ENCODE measurements at places on chromosomes 16 and 17.

DNA sequence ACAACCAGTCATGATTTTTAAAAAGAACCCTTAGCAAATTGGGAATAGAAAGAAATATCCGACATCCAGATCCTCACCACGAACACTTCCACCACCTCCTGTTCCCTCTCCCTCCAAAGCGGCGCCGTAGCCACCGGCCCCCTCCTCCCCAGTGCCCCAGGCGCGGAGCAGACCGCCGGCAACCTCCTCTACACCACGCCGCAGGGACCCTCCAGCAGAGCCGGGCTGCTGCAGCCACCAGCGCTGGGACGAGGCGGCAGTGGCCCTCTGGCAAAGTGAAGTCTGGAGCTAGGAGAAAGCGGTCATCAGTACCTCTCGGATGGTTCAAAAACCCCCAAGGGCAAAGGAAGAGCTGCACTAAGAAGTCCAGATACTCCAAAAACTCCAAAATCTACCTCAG is 41.4 kb upstream of the SLFN13 start:
- DNase-seq = no peak

GRCh38 chr16:66858740-66859396 is 14.7 kb downstream of the CA7 start:
- no peak for DNase-seq

GRCh38 chr17:69478916-69479315 is 64.4 kb downstream of the MAP2K6 start:
- no peak for DNase-seq

DNA sequence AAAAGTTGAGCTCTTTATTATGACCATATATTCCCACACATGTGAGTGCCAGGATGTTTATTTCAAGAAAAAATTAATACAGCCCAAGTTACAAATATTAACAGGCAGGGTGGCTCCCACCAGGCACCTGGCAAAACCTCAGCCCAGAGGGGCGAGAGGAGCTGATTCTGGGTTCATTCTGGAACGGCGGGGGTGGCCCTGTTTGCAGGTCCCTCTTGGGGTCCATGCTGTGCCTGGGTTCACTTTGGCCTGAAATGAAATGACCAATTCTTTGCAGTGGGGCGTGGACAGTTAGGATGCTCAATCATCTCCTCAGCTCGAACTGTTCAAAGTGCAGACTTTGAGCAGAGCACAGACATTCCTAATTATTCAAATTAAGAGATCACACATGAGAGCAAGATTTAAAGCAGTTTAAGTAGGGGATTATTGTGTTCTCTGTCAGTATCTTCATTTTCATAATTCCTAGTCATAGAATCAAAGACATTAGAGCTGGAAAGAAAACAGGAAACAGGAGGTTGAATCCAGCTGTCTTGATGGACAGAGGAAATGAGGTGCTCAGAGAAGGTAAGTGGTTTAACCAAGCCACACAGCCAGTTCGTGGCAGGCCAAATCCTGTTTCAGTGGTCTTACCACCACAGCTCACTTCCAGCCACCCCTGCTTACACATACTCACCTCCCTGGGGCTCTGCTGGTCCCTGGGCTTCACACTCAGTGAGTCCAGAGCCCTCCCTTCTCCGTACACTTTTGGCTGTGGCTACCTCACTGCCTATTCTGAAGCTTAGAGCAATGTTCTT is 363.9 kb upstream of the TNRC6C start:
- no peak for DNase-seq

- no peak for DNase-seq
Observed at GRCh38 chr17:3027786-3028532, 35.4 kb downstream of the OR1D5 start.

DNA sequence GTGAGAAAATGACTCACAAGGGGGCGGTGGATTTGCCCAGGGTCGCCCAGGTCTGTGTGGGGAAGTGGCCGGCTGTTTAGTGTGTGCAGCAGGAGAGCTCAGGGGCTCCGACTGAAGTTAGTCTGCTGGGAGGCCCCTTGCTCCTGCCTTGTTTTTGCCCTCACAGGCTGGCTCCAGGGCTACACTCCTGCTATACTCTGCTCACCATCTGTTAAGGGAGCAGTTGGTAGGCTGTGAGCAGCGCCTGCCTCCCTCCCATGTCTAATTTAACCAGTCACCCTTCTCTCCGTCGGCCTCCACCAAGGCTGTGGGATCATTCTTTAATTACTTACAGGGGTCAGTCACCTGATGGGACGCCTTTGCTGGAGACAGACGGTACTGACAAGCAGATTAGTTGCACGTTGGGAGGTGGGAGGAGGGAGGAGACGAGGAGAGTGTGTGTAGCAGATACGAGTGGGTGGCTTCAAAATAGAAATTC is 35.5 kb downstream of the KSR1 start:
- DNase-seq = no peak

DNA sequence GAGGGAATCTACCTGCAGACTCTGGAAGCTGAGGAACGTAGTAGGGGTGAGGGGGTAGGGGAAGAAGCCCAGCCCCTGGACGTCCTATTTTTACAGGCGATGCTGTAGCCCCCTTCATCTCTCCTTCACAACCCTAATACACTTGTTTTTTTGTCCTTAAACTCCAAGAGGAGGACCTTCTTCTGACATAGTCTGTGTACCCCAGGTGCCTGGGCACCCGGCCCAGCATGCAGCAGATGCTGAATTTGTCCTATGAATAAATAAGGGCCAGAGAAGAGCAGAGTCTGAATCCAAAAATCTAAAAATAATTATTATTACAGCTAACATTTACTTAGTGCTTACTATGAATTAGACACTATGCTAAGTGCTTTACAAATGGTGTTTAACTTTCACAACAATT is 5.1 kb downstream of the KIF18B start:
- DNase-seq = no peak

DNA sequence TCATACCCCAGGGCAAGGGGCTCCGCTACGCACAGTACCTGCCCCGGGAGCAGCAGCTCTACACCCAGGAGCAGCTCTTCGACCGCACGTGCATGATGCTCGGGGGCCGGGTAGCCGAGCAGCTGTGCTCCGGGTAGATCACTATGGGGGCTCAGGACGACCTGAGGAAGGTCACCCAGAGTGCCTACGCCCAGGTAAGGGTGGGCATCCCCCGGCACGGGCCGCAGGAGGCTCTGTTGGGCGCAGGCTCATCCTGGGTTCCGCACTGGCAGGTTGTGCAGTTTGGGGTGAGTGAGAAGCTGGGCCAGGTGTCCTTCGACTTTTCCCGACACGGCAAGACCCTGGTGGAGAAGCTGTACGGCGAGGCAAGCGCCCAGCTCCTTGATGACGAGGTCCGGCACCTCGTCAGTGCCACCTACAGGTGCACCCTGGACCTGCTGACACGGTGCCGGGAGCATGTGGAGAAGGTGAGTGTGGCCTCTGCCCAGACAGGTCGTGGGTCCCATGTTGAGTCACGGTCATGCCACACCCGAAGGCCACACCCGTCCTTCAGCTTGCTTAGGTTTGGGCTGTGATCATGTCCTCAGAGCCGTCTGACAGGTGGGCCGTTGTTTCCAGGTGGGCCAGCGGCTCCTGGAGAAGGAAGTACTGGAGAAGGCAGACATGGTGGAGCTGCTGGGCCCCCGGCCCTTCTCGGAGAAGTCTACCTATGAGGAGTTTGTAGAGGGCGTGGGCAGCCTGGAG is 19.3 kb downstream of the DBNDD1 start:
- no peak for DNase-seq

DNA sequence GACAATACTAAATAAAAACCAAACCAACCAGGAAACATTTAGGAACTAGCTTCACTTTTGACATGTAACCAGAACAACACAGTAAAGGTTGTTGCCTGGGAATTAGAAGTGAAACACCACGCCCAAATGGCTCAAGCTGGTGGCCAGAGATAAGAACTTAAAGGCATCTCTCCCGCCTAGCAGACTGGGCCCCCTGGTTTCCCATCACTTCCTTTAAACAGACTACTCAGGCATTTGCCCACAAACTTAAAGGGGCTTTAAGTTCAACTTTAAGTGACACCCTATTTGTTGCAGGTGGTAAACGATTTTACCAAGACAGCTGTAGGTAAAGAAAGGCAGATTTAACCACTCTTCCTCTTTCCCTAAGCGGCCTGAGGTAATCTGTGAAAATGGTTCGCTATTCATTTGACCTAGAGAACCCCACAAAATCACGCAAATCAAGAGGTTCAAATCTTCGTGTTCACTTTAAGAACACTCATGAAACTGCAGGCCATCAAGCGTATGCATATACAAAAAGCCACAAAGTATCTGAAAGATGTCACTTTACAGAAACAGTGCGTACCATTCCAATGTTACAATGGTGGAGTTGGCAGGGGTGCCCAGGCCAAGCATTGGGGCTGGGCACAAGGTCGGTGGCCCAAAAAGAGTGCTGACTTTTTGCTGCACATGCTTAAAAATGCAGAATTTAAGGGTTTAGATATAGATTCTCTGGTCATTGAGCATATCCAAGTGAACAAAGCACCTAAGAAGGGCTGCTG is 40.8 kb upstream of the BPTF start:
- DNase-seq = no peak

- no peak for DNase-seq
Observed at GRCh38 chr17:39617446-39618245, 9.1 kb upstream of the PPP1R1B start.

GRCh38 chr17:79478051-79478461 is 132.8 kb downstream of the RBFOX3 start:
- no peak for DNase-seq

DNA sequence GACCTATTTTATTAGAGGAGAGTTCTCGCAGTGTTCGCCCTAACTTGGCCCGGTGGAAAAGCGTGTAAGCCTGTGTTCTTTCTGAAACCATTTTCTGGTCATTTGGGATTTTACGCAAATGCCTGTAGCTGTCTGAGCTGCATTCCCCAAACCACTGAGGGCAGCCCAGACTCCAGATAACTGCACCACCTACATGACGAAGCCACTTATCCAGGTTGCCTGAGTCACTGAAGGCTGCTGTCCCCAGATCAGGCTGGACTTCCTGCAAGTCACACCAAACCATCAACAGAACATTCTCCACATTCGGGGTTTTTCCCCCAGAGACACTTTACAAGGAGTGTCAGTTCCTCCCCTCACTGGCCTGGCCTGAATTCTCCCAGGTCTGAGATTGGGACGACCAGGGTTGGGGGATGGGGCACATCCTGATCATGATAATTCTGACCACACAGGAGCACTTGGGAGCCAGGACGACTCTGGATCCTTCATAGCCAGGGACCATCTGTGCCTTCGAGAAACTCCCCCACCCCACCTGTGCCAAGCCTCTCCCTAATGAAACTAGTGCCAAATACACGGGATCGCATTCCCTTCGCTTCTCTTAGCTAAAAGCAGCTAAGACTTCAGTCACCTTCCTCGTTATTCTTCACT is 2.3 kb downstream of the RPRML start:
- no peak for DNase-seq

DNA sequence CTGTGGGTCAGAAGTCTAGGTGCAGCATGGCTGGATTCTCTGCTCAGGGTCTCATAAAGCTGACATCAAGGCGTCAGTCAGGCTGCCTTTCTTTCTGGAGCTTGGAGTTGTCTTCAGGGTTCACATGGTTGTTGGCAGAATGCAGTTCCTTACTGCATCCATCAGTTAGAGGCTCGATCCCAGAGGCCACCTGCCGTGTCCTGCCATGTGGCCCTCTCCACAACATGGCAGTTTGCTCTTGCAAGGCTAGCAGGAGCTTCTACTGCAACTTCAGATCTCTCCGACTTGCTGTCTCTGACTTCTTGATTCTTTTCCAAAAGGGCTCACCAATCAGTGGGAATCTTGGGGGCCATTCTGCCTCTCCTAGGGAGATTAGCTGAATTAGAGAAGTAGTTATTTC is 11.9 kb downstream of the PITPNC1 start:
- DNase-seq = no peak

DNA sequence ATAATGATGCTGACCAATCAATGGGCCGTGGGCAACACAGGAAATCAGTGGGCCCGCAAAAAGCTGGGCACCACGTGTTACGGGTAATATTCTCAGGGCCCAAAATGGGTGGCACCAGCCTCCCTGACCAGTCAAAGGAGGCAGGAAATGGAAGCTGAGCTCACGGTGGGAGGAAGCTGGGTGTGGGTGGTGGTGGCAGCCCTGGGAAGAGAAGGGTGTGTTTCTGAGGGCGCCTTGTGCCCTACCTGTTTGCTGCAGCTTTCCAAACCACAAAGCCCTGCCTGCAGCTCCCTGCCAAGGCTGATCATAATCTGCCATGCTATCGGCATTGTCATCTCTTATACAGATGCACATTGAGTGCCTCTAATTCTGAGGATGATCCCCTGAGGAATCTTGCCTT is 457.9 kb downstream of the SLC39A11 start:
- no peak for DNase-seq

- no peak for DNase-seq
Observed at GRCh38 chr17:73953206-73954033, 250.1 kb upstream of the RPL38 start.

- no peak for DNase-seq
Observed at GRCh38 chr16:88286301-88286923, 96.3 kb upstream of the ZNF469 start.

DNA sequence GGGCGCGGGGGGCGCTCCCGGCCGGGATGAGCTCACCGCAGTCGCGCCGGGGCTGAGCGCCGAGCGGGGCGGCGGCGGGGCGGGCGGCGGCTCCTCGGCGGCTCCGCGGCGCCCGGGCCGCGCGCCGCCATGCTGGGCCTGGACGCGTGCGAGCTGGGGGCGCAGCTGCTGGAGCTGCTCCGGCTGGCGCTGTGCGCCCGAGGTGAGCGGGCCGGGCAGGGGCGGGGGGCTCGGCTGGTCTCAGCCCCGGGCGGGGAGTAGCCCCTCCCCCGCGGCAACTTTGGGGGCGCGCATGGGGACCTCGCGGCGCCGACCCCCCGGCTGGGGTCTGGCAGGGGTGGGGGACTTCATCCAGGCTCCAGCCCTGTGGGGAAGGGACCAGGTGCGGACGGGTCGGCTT is at the start of gene ARHGDIG:
ARHGDIG (plus strand) TSS at position 40 of the 400 bp plus-strand sequence; CDS start at position 130, 90 bp downstream.
- no peak for DNase-seq

- no peak for DNase-seq
Observed at GRCh38 chr17:4332296-4332970, 34.0 kb downstream of the UBE2G1 start.

DNA sequence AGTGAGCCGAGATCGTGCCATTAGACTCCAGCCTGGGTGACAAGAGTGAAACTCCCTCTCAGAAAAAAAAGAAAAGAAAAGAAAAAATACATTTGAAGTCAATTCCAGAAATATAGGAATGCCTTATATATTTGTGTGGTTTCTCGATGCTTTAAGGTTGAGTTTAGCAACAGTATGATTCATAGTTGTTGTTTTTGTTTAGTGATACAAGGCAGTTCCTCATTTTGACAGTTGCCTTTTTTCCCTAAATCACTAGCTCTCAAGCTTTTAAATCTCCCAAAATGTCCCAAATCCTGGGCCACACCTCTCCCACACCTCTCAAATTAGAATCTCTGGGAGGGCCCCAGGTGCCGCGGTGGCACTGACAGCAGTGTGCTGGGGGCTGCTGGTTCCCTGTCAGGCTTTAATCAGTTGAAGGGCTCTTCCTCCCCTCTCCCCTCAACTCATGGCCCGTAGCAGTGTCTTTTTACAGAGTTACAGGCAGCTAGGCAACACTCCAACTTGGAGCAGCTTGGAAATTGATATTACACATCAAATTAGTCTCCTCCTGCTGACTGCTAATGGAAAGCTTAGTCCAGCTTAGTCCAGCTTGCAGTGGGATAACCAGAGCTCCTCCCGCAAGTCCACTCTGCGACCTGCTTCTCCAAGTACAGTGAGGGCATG is 58.4 kb downstream of the EPN2 start:
- no peak for DNase-seq

GRCh38 chr17:45382226-45382625 is 50.4 kb downstream of the ARHGAP27 start:
- DNase-seq = no peak

GRCh38 chr16:6125483-6126259 is 1028.1 kb upstream of the EEF2KMT start:
- no peak for DNase-seq

- no peak for DNase-seq
Observed at GRCh38 chr17:66518677-66519076, 216.3 kb downstream of the PRKCA start.

GRCh38 chr17:42779936-42780850 is at the start of gene WNK4:
WNK4 (plus strand) TSS chr17:42780610; CDS start chr17:42780699, 89 bp downstream.
- DNase-seq = no peak

All from stimulated activated CD4-positive, alpha-beta T cell treated with anti-CD3 and anti-CD28 coated beads, TNF-alpha, amount 100 ng/mL, for 24 hours (primary cell).